CD4-positive, alpha-beta T cell treated with Interferon gamma for 1 hour (primary cell): ENCODE measurements at places on chromosomes 3 and 15.

DNA sequence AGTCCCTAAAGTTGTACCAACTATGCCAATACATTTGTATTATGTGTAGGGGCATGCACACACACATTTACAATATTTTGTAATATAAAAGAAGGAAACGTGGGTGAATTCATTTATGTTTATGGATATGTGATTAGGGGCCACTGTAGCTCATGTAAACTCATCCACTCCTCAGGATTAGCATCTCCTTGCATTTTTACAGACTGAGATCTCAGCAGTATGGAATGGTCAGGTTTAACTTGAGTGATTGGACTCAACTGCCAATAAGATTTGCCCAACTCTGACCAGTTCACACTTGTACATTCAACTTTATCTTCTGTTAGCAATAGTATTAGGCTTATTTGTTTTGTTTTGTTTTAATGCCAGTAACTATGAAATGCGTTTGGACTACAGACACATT, 36.5 kb downstream of the PSMD6 start:
- DNase-seq: no peak

DNA sequence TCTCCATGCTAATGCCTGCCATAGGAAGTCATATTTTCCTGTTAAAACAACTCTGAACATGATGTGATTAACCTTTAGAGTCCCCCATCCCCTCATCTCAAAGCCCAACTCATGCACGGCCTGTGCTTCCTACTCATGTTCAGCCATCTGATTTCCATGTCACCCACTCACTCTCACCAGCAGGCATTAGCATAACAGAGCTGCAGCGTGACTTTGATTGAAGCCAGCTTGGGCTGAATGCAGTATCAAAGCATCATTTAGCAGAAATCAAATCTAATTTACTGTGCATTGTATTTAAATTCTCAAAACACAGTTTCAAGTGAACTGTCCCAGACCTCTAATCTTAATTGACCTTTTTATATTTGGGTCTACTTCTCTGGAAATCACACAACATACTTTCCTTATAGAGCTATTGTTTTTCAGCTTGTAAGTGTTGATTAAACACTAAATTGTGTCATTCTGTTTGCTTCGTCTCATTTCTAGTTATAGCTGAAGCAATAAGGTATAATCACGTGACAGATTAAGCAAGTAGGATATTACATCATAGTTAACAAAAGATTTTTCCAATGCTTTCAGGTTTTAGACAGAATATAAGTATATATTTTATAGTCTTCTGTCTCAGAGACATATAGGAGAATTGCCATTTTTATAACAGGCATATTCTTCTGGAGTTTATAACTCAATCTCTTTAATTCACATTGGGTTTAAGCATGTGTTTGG, 501.5 kb downstream of the ROBO2 start:
- no peak for DNase-seq

DNA sequence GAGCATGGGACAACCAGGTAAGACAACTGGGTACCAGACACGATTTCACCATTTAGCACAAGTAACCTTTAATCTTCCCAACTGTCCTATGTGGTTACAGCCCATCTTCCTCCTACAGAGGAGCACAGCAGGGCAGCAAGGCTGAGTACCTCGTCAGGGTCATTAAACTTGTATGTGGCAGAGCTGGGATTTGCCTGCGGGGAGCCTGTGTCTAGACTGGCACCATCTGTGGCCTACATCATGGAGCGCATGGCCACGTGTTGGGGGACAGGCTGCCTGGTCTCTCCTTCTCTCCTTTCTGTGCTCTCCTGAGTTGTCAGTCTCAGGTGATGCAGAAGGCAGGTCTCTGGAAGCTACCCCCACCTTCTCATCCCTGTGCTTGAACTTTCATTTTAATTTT, 32.2 kb downstream of the GOLGA6A start:
- no peak for DNase-seq

DNA sequence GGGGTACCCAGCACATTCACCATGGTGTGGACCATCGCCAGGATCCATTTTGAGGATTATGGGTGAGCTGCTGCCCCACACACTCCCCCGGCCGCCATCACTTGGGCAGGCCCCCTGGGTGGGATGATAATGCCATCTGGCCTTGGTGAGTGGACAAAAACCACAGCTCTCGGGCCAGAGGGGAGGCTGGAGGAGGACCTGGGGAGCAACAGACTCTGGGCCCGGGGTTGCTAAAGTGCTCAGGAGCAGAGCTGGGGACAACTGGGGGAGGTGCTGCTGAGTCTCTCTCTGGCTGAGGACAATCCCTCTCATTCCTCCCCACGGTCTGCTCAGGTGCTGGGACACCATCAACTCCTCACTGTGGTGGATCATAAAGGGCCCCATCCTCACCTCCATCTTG, 29.0 kb downstream of the VIPR1 start:
- DNase-seq: no peak

- no peak for DNase-seq
These were observed 32.4 kb upstream of the SLC6A11 start for GRCh38 chr3:10783360-10784351.

DNA sequence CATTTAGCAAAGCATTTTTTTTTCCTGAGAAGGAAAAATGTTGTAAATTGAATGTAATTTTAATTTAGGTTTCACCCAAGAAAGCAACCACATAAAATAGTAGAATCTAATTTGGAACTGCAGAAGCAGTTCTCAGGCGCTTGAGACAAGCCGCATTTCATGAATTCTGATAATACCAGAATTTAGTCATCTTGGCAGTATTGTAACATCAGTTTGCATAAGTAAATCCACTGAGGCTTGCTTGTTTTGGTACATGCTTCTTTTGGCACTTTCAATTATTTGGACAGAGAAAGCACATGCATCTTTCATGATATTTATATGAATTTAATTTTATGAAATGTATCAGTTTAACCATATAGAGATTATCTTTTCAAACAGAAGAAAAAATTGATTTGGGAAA, 389.7 kb upstream of the ROBO1 start:
- no peak for DNase-seq

GRCh38 chr3:122800706-122801237, 5.9 kb downstream of the SLC49A4 start:
- DNase-seq: no peak

- DNase-seq: no peak
These were observed 59.7 kb downstream of the DCUN1D1 start for GRCh38 chr3:182920515-182921084.

DNA sequence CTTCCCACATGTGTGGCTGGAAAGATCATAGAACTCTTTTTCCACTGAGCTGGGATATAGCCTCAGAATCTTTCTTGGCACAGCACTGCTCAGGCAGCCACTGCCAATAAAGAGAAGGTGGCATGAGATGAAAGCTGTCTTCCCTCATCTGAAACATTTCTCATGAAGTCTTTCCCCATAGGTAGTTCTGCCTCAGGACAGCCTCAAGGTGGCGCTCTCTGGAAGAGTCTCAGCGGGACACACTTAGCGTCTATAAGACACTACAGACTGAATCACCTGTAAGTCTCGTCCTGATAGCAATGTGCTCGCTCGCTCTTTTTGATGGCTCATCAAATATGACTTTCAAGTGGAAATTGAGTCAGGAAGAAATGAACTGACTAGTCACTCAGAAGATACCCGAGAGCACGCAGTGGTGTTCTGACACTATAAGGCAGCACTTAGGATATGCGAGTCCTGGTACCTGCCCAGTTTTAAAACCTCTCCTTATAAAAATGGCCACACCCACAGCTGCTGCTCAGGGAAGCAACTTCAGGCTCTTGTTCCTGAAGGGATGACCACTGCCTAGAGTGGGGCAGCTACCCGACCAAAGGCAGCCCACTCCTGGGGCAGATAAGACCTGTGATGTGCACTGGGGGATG, 269.5 kb downstream of the SUCLG2 start:
- no peak for DNase-seq

DNA sequence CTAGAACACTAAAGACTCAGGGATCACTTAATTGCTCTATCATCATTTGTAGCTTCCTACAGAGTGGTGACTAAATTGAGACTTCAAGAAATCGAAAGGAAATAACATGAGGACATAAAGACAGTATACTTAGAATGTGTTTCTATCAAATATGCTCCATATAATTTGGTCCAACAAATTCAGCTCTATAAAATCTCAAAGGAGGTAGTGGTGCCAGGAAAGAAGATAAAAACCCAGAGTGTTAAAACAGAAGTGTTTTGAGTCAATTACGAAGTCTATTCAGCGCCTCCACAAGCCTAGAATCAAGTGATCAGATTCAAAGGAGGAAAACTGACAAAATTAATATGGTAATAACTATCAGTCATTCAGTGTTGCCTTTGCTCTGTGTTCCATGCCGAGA, 22.9 kb downstream of the MAGI1 start:
- DNase-seq: no peak

DNA sequence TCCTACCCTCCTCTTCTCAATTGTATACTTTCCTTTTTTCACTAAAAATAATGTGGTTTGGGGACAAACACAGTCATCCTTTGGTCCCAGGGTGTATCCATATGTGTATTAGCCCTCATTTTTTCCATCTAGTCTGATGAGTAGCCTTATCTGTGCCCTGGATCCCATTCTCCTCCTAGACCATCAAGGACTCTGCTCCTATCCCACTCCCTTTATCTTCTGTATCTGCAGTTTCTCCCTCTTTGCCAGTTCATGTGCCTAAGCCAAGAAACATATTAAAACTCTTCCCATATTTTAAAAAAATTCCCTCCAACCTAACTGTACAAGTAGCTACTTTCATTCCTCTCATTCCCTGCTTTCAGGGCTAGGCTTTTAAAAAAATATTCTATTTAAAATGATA, 25.2 kb downstream of the CCDC14 start:
- DNase-seq: no peak

DNA sequence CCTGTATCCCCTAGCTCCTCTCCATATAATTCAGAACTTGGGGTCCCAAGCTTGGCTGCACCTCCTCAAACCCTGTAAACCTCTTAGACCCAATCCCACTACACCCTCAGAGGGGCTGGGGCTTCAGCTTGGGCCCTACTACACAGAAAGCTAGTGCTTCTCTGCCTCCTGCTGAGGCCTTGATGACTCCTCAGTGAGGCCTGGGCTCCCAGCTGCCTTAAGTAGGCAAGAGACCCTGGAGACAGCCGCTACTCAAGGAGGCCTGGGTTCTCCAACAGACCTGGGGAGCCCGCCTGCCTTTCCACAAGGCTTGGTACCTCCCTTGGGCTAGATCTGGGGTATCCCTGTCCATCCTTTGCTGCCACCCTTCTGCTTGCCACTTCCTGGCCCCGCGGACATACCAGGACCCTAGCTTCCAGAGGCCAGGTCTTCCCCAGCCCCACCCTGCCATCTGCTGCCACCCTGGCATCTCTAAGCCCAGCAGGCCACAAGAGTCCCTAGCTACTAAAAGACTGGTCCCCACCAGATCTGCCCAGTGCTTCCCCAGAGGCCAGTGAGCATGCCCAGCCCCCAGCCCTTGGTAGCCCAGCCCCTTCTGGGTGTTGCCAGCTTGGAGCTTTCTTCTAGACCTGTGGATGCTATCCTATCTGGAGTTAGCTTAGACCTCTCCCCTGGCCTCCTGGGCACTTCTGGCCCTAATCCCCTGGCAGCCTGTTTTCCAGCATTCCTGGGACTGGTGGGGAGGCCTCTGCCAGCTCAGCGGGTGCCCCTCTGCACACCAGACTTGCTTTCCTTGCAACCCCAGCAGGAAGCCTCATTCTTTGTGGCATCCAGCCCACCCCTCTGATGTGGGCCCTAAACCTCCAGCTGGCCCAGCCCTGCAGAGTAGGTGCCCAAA, 13.7 kb downstream of the C15orf39 start:
- no peak for DNase-seq

DNA sequence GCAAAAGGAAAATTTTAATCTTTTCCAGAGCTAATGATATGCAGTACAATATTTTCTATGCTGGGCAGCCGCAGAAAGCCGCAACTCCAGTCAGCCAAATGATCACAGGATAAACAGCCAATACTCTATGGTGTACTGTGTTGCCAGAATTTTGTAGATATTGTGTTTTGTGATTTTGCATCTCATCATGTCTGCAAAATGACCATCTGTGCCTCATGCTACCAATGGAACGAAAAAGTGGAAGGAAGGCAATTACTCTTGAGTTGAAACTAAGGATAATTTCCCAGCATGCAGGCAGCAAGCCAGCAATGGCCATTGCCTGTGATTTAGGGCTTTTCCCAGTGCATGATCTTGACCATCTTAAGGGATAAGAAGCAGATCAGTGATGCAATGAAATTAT, 891.9 kb downstream of the PLOD2 start:
- no peak for DNase-seq

DNA sequence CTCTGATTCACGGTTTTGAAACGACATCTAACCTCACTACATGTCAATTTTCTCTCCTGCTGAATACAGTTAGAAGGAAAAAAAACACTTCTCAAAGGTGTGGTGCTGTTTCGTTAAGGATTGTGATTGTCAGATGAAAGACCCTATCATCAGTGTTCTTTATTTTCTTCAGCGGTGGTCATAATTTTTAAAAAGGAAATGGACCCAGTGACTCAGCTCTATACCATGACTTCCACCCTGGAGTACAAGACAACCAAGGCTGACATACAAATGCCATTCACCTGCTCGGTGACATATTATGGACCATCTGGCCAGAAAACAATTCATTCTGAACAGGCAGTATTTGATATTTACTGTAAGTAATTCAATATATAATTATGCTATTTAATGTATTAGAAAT, 167.8 kb downstream of the ALCAM start:
- DNase-seq: no peak

- no peak for DNase-seq
These were observed 58.5 kb upstream of the KLF13 start for GRCh38 chr15:31268108-31268501.

DNA sequence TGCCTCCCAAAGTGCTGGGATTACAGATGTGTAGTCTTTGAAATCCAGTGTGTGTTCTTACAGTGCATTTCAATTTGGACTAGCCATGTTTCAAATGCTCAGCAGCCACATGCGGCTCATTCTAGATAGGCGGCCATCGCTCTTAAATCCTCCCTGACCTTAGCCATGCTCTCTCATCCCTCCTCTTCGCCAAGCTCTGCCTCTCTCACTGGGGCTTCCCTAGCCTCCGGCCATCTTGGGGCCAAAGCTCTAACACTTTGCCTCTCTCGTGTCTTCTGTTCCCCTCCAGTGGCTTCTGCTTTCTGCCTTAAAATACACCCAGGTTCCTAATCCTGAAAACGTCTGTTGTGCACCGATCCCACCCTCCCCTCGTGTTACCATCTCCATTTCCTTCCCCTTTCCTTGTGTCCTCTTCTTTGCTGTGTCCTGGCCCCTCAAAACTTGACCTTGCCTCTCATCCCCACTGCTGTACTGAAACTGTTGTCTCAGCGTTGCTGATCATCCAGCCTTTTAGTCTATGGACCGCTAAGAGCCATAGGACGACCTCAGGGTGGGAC, 1.4 kb upstream of the GHRL start:
- DNase-seq: no peak

DNA sequence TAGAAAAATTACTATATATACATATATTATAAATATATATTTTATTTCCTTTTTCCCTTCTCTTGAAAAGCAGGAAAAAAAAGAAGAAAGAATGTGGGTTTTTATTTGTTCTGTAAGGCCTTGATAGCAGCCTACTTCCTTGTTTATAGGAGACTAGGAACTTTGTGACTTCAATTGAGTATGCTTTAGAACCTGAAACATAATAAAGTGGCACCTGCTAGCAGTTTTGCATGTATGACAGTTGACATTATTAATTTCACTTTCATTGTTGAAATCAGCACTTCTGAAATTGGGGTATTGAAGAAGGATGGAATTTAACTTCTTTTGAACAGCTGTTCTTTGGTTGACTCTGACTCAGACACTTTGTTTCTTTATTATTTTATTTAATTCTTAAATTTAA, 56.9 kb downstream of the GLCE start:
- DNase-seq: no peak
